Calu3 (cell line): ENCODE measurements at places on chromosomes 5 and 9. TPM values are rescaled to one million over a fixed set of nuclear protein-coding genes. Genes with fewer than 3 reads are reported as not detected.

The RGS7BP gene
- not detected in 2 replicates for total RNA-seq

- DNase-seq = no peak
- peaks cover 58% of the 10 kb centered on the region for H3K36me3 ChIP-seq
- peaks cover 18% of the 10 kb centered on the region for H3K4me1 ChIP-seq
- no peak overlapping the region for H3K4me3 ChIP-seq
Observed at GRCh38 chr5:1319436-1320256, 24.8 kb upstream of the TERT start.

DNA sequence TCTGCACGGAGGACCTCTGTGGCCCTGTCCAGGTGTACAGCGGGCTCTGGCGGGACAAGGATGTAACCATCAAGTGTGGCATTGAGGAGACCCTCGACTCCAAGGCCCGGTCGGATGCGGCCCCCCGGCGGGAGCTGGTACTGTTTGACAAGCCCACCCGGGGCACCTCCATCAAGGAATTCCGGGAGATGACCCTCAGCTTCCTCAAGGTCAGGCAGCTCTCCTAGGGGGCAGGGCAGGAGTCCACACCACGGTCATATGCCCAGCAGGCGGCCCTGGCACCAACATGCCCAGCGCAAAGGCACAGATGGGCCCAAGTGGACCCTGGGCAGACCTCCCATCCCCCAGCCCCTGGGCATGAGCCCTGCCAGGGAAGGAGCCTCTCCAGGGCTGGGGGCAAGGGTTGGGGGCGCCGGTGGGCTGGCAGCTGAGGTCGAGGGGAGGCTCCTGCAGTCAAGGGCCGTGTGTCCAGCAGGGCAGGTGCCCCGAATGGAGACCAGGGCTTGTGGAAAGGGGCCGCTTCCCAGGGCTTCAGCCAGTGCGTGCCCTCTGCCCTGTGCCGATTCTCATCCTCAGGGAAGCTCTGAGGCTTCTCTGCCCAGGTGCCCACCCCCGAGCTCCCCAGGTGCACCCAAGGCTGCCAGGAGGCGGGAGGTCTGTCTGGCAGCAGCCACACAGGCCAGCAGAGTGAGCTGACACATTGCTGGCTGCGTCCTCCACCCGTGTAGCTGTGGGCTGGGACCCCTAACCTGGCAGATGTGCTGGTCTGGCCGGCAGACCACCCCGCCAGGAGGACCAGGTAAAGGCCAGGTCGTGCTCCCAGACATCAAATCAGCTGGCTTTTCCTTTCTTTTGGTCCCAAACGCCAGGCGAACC lies 10.0 kb downstream of the DIPK1B start:
- no peak overlapping the region for H3K27ac ChIP-seq
- DNase-seq = no peak
- peaks cover 53% of the 10 kb centered on the region for H3K36me3 ChIP-seq
- peaks cover 10% of the 10 kb centered on the region for H3K4me1 ChIP-seq
- H3K4me3 ChIP-seq = no peak overlapping the region

DNA sequence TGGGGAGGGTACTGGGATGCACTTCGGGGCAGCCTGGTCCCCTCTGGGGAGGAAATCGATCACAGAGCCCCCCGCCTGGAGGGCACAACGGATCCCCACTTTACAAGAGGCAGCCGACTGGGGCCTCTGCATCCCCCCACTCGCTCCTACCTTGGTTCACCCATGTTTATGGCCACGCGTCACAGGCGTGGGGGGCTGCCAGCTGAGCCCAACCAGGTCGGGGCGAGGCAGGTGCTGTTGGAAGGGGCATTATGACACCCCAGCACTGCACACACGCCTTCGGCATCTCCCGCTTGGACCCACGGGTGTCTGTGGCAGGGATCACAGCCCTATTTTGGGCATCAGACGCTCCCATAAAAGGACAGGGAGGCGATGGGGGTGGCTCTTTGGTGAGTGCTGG lies 14.6 kb downstream of the SOHLH1 start:
- H3K27me3 ChIP-seq = peaks cover 38% of the 10 kb centered on the region
- H3K36me3 ChIP-seq = peaks cover 5% of the 10 kb centered on the region
- DNase-seq = no peak

The CDH10 gene
- not detected in 2 replicates for total RNA-seq

The DAB2 gene
- total RNA-seq = 9.5 and 12.4 TPM in 2 replicates

GRCh38 chr5:171422902-171423663 lies 3.6 kb downstream of the FGF18 start:
- peaks cover 49% of the 10 kb centered on the region for H3K4me1 ChIP-seq
- H3K27me3 ChIP-seq = peaks cover 33% of the 10 kb centered on the region
- no peak for DNase-seq
- peaks cover 19% of the 10 kb centered on the region for H3K36me3 ChIP-seq

The FAM81B gene
- not detected in 2 replicates for total RNA-seq

GRCh38 chr9:116626762-116627161 lies 60.3 kb upstream of the TRIM32 start:
- no peak overlapping the region for H3K4me3 ChIP-seq
- H3K36me3 ChIP-seq = no peaks in the 10 kb centered on the region
- DNase-seq = no peak
- H3K27me3 ChIP-seq = no peaks in the 10 kb centered on the region
- no peaks in the 10 kb centered on the region for H3K4me1 ChIP-seq
